Cortex of kidney (tissue), 1 donor: ENCODE measurements at places on chromosomes 2 and 18.

- DNase-seq = no peak
These were observed 30.3 kb upstream of the BIN1 start for GRCh38 chr2:127137225-127137624.

GRCh38 chr2:180949896-180950295 lies 30.5 kb upstream of the UBE2E3 start:
- DNase-seq = no peak

GRCh38 chr2:53512071-53512826 lies 255.4 kb upstream of the CHAC2 start:
- DNase-seq = no peak

GRCh38 chr2:239548451-239548871 lies 147.6 kb upstream of the HDAC4 start:
- DNase-seq = no peak

- no peak for DNase-seq
These were observed 33.6 kb downstream of the SRBD1 start for GRCh38 chr2:45577441-45577840.

DNA sequence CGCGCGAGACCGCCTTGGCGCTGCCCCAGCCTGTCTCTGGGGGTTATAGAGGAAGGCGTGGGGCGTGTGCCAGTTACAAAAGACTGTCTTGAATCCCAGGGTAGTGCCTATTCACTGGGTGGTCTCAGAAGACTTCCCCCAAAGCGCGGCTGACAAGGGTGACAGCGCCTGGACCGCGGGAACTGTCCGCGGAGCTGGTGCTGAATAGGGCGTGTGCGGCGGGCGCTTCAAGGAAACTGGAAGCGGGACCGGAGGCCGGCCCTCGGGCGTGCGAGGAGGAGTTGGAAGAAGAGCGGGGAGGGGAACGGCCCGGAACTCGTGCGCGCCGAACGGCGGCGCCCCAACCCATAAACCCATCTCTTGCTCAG lies 2.3 kb downstream of the EGR4 start:
- no peak for DNase-seq

DNA sequence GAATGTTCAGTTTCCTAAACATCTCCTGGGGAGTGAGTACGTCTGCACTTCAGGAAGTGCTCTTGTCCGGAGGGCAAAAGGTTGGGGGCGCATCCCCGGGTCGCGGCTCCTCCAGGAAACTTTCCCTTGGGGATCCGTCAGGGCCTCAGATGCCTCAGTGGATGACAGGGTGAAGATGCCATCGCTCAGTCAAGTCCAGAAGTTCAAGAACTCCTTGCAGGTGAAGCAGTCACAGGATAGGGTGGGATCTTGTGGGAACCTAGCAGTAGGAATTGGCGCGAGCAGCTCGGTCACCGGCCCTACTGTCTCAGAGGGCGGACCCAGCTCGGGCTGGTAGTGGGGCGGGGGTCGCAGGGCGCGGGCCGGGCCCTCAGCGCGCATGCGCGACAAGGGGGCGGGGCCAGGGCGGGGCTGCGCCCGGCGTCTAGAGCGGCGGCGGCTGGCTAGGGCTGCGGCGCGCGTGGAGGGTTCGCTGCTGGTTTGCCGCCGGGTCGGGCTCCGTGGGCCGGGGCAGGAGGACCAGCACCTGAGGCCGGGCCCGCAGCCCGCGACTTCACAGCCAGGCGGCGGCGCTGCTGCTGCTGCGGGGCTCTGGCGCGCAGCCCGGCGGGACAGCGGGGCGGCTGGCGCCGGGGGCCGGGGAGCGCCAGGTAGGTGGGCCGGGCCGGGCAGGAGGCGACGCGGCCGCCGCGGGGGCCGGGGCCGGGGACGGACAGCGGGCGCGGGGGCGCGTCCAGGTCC lies at the start of gene INPP4A:
TSS of gene INPP4A (plus strand) at position 423 of the 741 bp plus-strand sequence. CDS start 75,191 bp downstream, outside the sequence.
- no peak for DNase-seq

GRCh38 chr2:112757265-112757664 lies 7.1 kb downstream of the CKAP2L start:
- no peak for DNase-seq

GRCh38 chr2:210267698-210268097 lies 42.5 kb upstream of the ACADL start:
- DNase-seq = no peak

DNA sequence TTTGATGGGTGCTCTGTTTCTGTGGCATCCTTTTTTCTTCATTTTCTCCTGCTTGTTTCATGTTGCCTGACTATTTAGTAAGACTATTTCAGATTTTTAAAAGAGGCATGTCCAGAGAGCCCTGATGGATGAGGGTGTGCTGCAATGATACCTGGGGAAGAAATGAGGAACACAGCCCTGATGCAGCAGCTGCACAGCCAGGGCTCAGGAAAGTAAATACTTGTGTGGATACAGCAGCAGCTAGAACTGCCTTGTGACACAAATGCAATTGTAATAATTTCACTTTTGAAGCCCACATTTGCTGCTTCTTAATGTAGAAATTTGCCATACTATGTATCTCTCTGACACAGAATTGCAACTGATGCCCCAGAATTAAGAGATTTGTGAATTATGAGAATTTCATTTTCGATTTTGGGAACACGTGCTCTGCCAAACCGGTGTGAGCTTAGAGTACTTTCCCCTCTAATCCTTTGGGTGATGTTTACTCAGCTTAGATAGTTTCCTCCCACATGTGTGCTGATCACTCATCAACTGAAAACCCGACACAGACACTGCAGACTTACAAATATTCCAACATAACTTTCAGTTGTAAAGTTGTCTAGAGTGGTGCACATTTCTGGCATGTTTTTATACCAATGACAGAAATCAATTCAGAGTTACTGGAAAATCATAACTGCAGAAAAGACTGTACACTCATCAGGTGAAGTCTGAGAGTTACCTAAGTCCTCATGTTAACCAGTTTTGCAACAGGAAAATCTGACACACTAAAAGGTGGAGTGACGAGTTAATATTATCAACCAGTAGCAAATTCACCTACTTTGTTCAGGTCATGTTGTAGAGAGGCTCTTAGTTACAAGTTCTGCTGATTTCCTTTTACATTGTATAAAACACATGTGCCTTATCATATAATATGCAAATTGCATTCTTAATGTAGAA lies 383.4 kb downstream of the CBLN2 start:
- DNase-seq = no peak

GRCh38 chr18:76449111-76449453 lies 46.0 kb downstream of the ZNF516 start:
- no peak for DNase-seq

- no peak for DNase-seq
These were observed 166.5 kb downstream of the RPIA start for GRCh38 chr2:88857951-88858411.

- DNase-seq = no peak
These were observed 50.5 kb downstream of the RAB27B start for GRCh38 chr18:54878659-54879358.

DNA sequence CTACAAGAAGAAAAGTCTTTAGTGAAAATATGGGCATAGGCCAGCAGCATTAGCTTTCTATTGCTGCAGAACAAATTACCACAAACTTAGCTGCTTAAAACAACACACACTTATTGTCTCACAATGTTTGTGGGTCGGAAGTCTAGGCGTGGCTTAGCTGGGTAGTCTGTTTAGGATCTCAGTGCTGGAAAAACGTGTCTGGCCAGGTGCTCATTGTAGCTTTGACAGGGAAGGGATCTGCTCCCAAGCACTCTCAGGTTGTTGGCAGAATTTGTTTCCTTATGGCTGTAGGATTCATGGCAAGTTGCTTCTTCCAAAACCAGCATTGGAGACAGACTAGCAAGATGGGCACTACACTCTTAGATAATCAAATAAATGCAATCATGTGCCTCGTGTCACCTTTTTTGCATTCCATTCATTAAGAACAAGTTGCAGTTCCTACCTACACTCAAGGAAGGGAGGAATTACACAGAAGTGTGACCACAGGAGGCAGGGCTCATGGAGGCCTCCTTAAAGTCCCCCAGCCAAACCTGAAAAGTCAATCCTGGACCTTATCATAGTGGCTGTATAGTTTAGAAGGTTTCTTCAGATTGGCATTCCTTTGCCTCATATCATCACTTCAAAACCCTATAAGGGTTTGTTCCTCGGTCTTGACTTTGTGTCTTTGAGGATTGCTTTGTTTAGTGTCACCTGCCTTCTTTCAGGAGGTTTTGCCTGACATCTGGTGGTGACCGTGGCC lies 17.3 kb downstream of the MRPL30 start:
- no peak for DNase-seq

- no peak for DNase-seq
These were observed 235.4 kb downstream of the TXNL1 start for GRCh38 chr18:56402872-56403516.

- no peak for DNase-seq
These were observed 20.3 kb downstream of the PTPN2 start for GRCh38 chr18:12863687-12864216.

GRCh38 chr2:239376942-239377531 lies 23.8 kb downstream of the HDAC4 start:
- DNase-seq = no peak

GRCh38 chr2:169839954-169840746 lies 12.9 kb downstream of the UBR3 start:
- no peak for DNase-seq

- no peak for DNase-seq
These were observed 971 bp upstream of the FBXO41 start for GRCh38 chr2:73285159-73285739.

DNA sequence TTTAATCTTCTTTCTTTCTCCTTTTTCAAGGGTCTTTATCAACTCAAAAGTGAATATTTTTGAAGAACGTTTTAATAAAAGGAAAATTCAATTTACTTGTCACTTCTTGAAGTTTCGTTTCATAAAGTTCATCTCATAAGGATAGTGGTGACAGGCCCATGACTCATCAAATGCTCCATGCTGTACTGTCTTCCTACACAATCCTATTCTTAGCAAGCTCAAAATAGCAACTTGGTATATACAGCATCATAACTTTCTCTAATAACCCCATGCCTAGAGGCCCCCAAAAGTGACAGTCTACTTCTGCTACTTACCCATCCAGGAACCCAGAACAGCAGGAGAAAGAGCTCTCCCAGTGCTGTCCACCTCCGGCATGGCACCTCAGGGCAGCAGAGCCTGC lies 7.7 kb downstream of the FBXO15 start:
- no peak for DNase-seq

GRCh38 chr2:68403199-68403644 lies 38.1 kb downstream of the PLEK start:
- no peak for DNase-seq

- DNase-seq = no peak
These were observed 62.5 kb downstream of the NEDD4L start for GRCh38 chr18:58106289-58107070.

DNA sequence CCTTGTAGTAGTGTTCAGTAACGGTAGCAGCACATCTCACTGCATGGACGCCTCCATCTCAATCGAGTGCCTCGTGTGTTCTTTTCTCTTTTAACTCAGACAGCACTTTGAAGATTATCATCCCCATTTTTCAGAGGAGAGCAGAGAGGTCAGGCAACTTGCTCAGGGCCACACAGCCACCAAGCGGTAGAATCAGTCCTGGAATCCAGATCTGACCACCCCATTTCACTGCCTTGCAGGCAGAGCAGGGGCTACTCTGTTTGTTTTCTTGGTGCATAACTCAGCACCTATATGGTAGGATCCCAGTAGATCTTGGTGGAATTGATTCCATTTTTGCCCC lies 129.5 kb downstream of the SMAD7 start:
- DNase-seq = no peak

GRCh38 chr2:233928594-233929351 lies 11.6 kb downstream of the TRPM8 start:
- DNase-seq = no peak

DNA sequence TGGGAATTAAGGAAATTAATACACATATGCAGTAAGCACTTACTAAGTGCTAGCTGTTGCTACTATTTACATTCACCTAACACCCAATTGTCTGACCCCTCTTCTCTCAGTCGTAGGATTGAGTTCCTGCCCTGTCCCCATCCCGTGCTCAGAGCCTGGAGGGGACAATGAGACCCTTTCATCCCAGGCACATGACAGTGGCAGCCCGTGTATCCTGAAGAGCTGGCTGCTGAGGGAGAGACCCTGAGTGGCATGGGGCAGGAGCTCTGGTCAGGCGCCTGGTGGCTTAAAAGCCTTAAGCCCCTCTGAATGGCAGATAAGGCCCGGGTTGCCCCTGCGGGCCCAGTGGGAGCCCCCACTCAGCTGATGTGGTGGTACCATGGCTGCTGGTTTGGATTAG lies 99.0 kb downstream of the DYSF start:
- DNase-seq = no peak

DNA sequence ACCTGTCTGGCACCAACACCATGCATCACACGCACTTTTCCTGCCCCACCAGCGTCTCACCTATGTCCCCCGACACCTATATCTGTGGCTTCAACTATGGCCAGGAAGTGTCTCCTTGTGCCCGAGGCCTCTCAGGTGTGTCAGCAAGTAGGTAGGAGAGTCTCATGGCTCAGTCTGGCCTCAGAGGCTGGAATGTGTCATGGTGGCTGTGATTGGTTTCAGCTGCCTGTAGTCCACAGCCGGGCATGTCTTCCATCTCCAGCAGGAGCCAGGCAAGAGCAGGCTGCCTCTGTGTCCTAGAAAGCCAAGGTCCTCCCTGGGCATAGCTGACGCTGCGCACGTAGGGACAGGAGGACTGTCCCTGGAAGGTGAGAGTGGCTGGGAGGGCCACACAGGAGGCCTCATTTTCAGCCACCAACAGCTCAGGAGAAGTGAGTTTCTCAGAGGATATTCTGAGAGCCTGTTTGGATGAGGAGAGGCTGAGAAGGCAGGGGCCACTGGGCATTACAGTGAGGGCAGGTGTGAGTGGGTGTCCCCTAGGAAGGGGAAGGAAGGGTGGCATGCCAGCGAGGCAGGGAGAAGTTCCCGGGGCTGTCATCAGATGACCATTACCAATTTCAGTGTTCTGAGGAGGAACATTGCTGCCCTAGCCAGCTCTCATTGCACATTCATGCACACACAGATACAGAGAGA lies 47.2 kb downstream of the SDC1 start:
- DNase-seq = no peak

DNA sequence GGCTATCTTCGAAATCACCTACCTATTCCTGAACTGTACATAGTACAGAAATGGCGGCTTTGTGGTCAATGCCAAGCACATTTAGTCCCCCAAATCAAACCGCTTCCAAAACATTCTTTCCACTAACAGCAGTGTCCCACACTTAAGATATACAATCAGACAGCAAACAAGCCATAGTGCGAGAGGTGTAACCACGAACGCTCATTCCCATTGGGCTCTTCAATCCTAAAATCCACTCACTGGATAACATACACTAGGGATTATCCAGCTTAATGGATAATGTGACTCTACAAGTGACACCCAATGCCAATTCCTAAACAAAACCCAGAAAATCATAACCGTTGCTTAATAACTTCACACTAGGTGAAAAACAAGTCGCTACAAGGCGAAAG lies 2.0 kb downstream of the XPO1 start:
- no peak for DNase-seq

GRCh38 chr2:55102056-55102812 lies 52.0 kb upstream of the RTN4 start:
- no peak for DNase-seq

- DNase-seq = no peak
These were observed 10.9 kb upstream of the GPC1 start for GRCh38 chr2:240424341-240425235.

DNA sequence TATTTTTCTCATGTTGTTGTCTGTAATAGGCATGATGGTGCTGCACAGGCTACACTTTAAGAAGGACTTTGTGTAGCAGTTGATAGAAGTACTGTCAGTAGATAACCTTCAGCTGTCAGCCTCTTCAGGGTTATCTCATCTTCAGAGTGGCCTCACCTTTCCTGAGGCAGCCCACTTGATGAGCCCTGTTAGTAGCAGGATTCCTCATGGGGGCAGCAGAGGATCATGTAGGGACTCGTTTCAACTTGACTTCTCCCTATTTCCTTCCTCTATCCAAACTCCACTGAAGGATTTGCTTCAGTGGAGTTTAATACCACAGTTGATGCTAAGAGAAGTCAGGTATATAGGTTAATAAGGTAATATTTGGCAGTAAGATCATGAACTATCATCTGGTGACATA lies 530.3 kb upstream of the FSIP2 start:
- no peak for DNase-seq
